ENCODE measurements at places on chromosomes 2 and 18. TPM values are rescaled to one million over a fixed set of nuclear protein-coding genes. Genes with fewer than 3 reads are reported as not detected.

The ROCK1 gene
- 94.7 TPM for total RNA-seq

The CYS1 gene
- total RNA-seq: not detected

The NDC80 gene
- 5.6 TPM for total RNA-seq

The PROKR1 gene
- not detected for total RNA-seq

Data from CD8-positive, alpha-beta T cell (primary cell).